ENCODE measurements at places on chromosomes 6 and 20.

GRCh38 chr20:19789009-19789408, 31.0 kb downstream of the RIN2 start:
- DNase-seq, result no peak

GRCh38 chr6:41505122-41506049, 40.8 kb upstream of the FOXP4 start:
- no peak for DNase-seq

GRCh38 chr6:41371461-41371991, 36.1 kb downstream of the NCR2 start:
- DNase-seq, result no peak

- peak; percentile 40 for DNase-seq
Observed at GRCh38 chr6:26032340-26033084, 54.7 kb upstream of the HFE start.

- DNase-seq, result no peak
Observed at GRCh38 chr6:158906926-158907325, 87.8 kb upstream of the EZR start.

DNA sequence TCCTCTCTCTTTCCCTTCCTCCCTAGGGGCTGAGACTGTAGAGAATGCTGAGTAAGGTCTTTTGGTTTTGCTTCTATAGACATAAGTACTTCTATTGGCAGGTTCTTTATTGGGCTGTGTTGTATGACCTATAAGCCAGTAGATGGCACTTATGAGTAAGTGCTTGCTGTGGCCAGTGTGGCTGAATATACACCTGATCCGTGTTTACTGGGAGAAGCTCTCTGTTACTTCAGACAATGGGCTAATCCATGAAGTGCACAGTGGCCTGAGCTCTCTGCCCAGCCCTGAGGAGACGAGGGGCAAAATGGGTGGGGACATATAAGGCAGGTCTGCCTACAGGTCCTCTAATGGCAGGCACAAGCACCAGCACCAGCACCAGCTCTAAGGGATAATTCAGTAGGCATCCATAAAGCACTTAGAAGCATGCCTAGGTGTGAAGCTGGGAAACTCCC, 610.3 kb downstream of the RNF144B start:
- no peak for DNase-seq

- no peak for DNase-seq
Observed at GRCh38 chr6:157927011-157927410, 54.7 kb upstream of the SYNJ2 start.

GRCh38 chr6:13307508-13307995, 20.8 kb downstream of the TBC1D7 start:
- no peak for DNase-seq

- peak; percentile 33 for DNase-seq
Observed at GRCh38 chr20:37615340-37616109, 78.3 kb upstream of the CTNNBL1 start.

DNA sequence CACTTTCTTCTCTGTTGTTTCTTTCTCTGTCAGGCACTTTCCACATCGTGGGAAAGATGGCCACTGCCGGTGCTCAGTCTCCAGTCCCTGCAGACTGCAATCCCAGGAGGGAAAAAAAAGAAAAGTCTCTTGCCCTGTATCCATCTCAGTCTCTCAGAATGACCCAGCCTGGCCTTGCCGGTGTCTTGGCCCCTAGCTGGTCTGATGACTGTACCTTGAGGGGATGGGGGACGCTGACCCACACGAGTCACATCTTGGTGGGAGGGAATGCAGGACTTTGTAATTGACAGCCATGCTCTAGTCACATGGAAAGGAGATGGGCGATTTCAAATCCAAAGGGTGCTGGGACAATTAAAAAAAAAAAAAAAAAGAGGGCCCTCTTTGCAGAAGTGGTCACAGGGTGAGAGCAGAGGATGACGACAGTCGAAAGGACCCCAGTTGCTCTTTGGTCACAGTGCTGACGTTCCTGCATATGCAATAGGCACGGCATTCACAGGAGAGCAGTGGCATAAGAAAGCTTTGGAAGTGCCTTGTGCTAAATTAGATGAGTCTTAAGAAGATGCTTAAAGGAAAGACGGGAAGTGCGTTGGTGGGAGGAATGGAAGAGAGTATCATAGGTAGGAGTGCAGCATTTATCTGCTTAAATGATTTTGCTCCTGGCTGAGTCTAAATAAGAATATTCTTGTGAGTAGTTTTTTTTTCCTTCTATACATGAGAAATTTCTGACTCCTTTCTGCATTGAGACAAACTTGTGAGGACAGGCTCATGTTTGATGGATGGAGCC, 63.9 kb upstream of the AKAP12 start:
- DNase-seq, result no peak

- no peak for DNase-seq
Observed at GRCh38 chr6:45808917-45809316, 206.7 kb downstream of the CLIC5 start.

DNA sequence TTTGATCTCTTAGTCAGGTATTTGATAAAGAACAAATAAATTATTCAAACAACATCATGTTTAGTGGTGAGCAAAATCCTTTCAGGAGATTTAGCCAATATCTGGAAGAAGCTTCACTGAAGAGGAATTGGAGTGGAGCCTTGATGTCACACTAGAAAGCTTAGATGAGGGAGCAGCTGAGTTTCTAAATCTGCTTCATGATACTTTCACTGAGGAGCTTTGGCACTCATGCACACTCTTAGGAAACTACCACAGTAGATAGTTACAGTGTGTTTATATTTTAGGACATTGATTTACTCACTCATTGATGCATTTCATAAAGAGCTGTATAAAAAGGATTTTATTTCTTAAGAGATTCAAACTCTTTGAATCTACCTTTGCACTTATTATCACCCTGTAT, 366.2 kb upstream of the BTBD3 start:
- DNase-seq, result no peak

DNA sequence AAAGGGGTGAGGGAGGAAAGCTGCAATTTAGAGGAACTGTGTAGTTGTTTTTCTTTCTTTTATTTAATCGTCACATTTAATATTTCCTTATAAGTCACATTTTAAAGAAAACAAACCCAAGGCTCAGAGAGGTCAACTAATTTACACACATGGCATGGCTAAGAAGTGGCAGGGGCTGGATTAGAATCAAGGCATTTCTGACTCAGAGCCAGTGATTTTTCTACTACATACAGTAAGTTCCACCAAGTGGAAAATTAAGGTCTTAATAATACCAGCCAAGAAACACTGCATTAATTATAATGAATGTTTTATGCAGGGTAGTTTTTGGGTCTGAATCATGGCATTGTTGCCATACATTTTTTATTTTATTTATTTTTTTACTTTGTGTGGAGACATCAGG, 607.7 kb upstream of the CITED2 start:
- DNase-seq, result no peak

DNA sequence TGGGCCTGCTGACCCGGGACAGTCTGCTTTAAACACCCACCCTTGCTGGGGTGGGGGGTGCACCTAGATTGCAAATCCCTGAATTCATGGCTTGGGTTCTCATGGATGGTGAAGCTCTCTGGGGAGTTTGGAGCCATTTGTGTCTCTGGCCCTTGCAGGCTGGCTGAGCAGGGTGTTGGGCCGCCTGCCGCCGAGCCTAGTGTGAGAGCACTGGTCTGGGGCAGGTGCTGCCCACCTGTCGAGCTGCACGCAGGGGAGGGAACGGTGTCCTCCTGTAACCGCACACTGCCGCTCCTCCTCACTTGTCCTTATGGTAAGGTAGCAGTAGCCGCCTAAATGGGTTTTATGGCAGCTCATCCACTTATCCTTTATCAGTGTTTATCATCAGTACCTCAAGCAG, 143.9 kb downstream of the DTNBP1 start:
- DNase-seq, result no peak

DNA sequence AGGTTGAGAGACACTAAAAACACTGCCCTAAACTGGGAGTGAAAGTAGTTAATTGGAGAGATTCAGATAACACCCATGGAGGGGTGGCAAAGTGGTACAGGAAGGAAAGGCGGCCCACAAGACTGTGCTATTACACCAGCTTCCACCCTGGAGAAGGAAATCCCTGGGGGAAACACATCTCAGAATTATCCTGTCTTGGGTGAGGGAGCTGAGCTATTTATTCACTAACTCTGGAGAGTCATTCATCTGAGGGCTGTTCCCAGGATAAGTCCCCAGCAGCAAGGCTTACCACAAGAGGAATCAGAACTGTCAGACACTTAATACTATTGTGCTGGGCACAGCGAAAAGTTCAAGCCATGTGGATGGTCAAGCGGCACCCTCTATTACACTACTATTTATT, 9.9 kb downstream of the TBCC start:
- DNase-seq, result no peak

GRCh38 chr6:136326038-136326553, 36.5 kb upstream of the BCLAF1 start:
- no peak for DNase-seq

GRCh38 chr20:11754451-11754850, 163.2 kb upstream of the BTBD3 start:
- no peak for DNase-seq

GRCh38 chr6:36744304-36744673, 46.7 kb downstream of the RAB44 start:
- no peak for DNase-seq

DNA sequence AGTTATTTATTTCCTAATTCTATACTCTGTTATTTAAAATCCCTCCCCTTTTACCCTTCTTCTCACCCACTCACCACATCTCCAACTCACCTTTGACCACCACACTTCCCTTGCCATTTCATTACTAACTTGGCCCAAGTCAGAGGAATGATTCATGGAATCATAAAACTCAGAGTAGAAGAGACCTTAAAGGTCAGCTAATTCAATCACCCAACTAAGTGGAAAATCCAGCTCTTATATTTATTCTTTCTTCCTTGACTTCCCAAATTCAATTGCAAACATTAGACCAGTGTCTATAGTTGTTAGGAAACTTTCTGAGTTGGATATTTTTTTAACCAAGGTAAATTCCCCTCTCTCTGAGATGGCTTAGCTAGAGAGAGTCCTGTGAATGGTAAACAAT, 26.5 kb upstream of the HEY2 start:
- DNase-seq, result no peak

DNA sequence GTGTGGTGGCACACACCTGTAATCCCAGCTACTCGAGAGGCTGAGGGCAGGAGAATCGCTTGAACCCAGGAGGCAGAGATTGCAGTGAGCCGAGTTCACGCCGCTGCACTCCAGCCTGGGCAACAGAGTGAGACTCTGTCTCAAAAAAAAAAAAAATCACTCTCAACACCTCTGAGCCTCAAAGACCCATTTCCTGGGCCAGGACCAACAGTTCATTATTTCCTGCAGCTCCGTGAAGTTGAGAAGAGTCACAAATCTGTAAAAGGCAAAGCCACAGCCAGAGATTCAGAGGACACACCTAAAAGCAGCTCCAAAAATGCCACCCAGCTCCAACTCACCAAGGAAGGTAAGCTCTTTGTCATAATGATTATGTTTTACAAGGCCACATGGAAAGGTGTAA, 15.2 kb upstream of the NOP56 start:
- DNase-seq, result no peak

- DNase-seq, result no peak
Observed at GRCh38 chr6:18988636-18989035, 601.5 kb downstream of the RNF144B start.

DNA sequence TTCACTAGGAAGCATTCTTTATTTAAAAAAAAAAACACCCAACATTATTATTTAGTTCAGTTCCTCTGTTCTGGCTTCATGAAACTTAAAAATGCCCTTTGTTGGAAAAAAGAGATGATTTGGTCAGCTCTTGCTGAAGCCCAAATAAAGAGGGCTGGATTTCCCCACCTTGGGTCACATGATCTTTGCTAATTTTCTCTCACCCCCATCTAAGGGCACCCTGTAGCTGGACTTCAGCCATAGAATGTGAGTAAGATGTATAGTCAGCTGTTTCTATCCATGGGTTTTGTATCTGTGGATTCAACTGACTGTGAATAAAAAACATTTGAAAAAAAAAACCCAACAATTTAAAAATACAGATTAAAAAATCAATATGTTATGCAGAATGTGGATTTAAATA, 213.9 kb upstream of the SULF2 start:
- no peak for DNase-seq

DNA sequence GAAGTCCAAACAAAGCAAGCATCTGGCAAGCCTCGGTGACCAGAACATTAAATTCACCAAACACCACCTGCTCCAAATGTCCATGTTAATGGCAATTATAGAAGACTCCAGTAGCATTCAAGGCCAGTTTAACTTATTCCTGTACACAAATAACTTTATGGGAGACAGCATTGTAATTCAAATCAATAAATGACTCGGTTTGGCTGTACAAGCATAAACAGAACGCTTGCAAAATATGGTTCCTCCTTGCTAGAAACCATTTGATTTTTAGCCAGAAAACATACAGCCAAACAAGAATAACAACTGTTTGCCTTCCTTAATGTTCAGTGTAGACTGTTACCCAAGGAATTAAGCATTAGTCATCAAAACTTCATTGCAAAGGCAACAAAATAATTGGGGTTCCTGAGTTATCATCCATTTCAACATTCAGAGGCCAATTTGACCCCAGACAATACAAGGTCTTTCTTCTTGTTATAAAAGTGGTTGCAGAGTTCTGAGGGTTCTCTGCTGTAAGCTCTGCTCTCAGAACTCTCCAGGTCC, 125.1 kb downstream of the BFSP1 start:
- no peak for DNase-seq

- DNase-seq, result peak; percentile 66
Observed at GRCh38 chr20:62122654-62123449, 577 bp downstream of the LSM14B start.

DNA sequence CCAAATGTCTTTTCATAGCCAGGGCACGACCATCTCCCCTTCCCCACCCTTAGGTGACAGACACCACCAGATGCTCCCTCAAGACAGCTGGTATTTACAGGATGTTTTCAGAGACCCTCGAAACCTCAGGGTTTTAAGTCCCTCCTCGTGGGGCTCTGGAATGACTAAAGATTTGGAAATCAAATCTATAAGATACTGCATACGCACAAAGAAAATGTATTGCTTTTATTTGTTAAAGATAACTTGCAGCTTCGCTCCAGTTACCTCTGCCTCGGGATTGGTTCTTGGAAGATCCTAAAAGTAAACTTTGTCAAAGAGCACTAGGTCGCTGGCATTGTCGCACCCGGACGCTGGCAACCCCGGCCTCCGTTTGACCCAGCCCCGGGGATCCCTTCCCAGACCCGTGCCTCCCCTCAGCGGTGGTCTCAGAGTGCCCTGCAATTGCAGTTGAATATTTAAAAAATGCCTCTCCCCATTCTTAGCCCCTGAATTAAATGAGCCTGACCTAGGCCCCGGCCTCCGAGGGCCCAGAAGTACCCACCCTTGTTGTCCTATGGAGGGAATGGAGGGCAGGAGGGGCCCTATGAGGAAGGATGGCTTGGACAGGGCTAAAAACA, 7.1 kb downstream of the PAX1 start:
- no peak for DNase-seq

- no peak for DNase-seq
Observed at GRCh38 chr6:117938311-117938995, 31.4 kb downstream of the SLC35F1 start.

- peak; percentile 46 for DNase-seq
Observed at GRCh38 chr6:26195924-26196845, 109.0 kb downstream of the HFE start.

GRCh38 chr6:152474354-152474753, 162.8 kb downstream of the SYNE1 start:
- no peak for DNase-seq

GRCh38 chr6:168060521-168060931, 18.5 kb downstream of the FRMD1 start:
- no peak for DNase-seq

Data from activated T-cell treated with anti-CD3 and anti-CD28 coated beads, Interleukin-2, amount 50 U/mL, for 1 hour (primary cell).